ENCODE measurements at places on chromosomes 2 and 18.

GRCh38 chr2:65716698-65717097 lies 284.3 kb upstream of the SPRED2 start:
- no peak for DNase-seq

DNA sequence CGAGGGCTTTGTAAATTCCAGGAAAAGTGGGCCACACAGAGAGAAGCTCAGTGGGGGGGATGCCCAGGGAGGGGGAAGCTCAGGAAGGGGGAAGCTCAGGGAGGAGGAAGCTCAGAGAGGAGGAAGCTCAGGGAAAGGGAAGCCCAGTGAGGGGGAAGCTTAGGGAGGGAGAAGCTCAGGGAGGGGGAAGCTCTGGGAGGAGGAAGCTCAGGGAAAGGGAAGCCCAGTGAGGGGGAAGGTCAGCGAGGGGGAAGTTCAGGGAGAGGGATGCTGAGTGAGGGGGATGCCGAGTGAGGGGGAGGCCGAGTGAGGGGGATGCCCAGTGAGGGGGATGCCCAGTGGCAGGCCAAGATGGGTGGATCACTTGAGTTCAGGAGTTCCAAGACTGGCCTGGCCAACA lies 821 bp upstream of the CHRNG start:
- no peak for DNase-seq

DNA sequence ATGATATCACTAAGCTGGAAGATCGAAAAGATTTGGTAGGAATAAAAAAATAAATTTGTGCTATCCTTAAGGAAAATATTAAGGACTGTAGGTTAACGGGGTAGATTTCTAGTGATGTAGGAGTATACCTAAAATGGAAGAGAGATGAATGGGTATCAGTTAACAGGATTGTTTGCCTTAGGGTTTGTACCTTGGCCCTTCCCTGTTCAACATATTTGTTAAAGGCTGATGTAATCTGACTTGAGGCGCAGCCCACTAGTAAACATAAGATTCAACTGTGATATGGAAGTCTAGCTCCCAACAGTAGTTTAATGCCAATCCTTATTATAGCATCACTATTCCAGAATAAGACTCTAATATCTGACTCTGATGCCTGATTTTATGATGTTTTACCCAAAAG lies 685.2 kb downstream of the DCC start:
- DNase-seq: no peak

- DNase-seq: no peak
Observed at GRCh38 chr2:130371723-130372054, 15.8 kb downstream of the PTPN18 start.

DNA sequence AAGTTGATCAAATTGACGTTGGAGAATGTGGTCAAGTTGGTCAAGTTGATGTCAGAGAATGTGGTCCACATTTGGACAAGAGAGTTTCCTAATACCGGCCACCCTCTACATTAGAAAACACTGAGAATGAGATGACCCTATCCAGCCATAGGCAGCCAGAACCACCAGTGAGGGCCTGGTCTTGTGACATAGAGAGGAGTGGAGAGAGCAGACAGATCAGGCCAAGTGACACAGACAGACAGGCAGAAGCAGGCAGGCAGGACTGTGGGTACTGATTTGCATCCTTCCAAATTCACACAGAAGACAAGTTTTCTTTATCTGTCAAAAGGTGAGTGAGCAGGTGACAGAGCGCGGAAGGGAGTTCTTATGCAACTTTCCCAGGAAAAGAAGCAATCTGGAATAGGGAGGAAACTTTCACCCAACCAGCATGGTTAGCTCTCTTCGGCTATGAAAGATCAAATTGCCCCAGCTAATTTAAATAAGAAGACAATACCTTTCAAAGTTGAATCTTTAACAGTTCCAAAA lies 109.1 kb upstream of the PID1 start:
- DNase-seq: no peak

Data from stimulated activated naive CD4-positive, alpha-beta T cell (primary cell).